NCI-H1048 (cell line): ENCODE measurements at places on chromosomes 4 and X.

DNA sequence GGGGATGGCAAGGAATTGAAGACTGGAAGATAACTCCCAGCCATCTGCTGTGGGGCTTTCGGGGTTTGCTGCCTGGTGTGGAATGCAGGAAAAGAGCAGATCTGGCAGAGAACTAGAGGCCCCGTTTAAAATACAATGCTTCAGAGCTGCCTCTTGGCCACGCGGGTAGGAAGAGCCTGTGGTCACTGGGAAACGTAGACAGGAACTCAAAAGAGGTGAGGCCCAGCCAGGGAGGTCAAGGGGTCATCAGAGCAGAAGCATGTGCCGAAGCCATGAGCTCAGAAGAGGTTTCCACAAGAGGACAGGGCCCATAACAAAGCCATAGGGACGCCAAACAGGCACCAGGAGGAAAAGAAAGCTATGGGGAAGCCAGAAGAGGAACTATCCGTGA, 14.5 kb upstream of the STS start:
- DNase-seq = no peak

GRCh38 chr4:117156806-117157205, 71.4 kb upstream of the TRAM1L1 start:
- DNase-seq = no peak

DNA sequence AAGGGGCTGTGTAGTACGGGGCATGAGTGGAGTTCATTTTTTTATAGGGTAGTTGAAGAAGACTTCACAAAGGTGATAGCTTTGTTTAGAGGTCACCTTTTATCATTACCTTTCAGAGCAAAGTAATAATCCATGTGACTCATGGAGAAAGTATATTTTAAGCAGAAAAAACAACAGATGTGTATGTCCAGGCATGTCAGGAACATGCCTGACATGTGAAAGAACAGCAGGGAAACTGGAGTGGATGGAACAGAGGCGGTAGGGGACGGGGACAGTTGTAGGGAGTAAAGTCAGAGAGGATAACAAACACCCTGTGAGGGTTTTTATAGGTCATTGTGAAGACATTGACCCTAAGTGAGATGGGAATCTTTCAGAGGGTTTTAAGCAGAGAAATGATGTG, 107.6 kb downstream of the USP9X start:
- no peak for DNase-seq

GRCh38 chrX:6052111-6052745, 176.4 kb downstream of the NLGN4X start:
- no peak for DNase-seq

- DNase-seq = no peak
Observed at GRCh38 chr4:38178392-38178995, 218.3 kb downstream of the PTTG2 start.

- DNase-seq = no peak
Observed at GRCh38 chr4:79253924-79254323, 71.9 kb downstream of the NAA11 start.

DNA sequence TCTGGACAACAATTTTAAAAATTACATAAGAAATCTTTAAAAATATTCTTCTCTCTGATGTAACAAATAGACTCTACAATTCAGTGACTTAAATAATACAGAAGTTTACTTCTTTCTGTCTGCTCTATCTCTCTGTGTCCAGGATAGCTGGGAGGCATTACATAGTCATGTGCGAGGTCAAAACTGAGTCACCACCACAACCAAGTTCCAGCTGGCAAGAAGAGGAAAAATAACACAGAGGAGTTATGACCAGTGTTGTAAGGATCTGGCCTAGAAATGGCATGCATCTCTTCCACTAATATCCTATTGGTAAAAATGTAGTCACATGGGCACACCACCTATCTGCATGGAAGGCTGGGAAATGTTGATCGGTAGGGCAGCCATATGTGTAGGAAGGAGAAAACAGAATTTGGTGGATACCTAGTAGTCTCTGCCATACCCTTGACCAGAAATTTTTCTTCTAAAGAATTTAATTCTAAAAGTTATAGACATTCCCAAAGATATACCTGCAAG, 39.4 kb upstream of the WDFY3 start:
- no peak for DNase-seq

GRCh38 chr4:184534511-184535391, 60.4 kb upstream of the IRF2 start:
- no peak for DNase-seq

DNA sequence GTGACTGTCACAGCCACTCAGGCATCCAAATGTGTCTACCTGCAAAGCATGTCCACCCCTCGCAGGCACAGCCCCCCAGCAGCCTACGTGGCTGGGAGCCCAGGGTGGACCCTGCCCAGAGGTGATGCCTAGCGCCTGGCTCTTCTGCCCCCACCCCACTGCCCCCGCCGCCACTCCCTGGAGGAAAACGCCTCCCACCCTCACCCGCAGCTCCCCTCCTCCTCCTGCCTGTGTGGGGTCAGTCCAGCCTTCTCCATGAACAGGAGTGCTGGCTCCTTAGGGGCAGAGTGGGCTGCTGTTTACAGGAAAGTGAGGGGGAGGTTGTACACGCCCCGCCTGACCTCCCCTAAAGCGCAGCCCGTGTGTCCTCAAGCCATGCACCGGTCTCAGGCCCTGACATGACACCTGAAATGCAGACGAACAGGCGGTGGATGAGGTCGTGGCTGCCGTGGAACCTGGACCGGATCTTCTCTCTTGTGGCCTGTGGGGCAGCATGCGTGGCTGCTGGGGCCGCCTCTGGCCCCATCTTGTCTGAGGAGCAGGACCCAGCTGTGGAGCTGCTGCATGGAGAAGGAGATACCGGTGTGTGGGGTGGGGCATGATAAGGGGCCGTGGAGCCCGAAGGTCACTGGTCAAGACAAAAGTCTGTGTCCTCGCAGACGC, 11.9 kb upstream of the MXD4 start:
- DNase-seq = no peak

DNA sequence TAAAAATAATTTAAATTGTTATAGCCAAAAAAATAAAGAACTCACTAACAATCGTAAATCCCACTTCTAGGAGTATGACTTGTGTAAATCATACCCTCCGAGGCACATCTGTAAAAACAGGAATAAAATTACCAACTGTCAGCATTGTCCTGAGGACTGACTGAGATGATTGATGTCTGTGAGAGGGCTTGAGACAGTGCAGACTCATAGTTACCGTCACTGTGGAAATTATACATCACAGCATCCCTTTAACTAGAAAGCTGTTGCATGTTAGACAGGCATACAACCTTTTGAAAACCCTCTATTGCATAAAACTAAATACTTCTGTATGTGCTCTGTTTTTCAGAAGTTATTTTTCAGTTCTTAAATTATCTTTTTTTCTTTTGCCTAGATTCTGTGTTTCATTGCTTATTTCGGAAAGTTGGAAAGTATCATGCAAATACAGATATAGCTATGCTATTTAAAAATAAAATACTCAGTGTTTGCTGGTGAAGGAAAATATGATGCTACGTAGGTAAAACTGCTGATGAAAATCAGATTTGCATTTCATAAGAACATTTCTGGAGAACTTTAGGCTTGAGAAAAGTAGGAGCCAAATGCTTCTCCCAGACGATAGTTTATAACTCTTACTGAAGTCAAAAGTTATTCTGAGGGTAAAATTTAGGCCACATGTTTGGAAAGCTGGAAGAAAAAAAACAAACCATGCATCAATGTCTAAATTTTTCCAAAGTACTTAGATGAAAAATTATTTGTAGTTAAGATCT, 13.6 kb upstream of the RBPJ start:
- DNase-seq = no peak

DNA sequence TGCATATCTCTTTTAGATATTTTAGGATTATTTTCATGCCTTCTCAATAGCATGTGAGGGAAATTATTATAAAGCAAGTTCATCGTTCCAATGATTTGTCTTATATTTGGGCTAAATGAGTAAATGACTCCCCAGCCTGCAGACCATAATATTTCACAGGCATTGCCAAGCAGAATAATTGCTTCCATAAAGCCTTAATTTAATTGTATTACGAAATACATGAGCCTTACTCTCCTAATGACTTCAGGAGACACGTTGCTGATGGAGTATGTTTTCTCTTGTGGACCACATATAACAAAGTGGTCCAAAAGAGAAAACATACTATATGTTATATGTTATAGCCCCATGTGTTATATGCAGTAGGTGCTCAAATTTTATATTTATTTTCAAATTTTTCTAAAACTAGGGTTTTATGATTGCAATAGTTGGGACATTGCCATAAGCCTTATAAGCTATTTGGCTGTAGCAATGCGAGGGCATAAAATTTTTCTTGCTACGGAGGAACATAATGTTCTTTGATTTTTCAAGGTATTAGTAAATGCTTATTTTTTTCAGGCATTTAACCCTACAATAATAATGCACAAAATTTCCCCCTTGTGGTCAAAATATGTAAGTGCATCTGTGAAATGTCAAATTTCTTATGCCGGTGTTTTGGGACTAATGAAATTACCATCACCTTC, 26.2 kb upstream of the TMPRSS11D start:
- no peak for DNase-seq

GRCh38 chrX:53317365-53318069, 36.1 kb upstream of the IQSEC2 start:
- peak; percentile 10 for DNase-seq
